ENCODE measurements at places on chromosomes 16 and 17.

DNA sequence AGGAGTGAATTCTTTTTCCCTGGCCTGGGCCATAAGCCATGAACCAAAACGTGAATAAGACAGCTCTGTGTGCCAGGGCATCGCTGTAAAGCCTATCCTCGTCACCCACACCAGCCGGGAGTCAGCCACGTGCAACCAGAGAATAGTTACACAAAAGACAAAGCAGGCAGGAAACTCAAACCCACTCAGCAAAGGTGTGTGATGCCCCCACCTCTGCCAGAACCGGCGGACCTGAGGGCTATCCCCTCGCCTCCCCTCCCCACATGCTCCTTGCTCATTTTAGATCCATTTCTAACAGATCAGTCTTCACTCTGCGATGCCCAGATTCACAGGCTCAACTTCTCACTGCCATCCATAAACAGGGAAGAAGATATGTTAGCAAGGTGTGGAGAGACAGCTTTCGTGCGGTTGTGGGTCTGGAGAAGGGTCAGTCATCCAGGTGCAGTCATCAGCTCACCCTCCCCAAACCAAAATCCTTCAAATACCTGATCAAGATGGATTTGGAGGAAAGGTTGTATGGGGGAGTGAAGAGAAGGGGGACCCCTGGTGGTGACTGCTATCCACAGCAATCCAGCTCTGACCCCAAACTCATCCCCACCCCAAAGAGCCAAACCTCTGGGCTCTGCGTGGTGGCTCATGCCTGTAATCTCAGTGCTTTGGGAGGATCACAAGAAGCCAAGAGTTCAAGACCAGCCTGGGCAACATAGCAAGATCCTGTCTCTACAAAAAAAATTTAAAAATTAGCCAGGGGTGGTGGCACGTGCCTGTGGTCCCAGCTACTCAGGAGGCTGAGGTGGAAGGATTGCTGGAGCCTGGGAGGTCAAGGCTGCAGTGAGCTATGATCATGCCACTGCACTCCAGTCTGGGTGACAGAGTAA, 219.2 kb downstream of the C16orf78 start:
- DNase-seq = peak; percentile 55

DNA sequence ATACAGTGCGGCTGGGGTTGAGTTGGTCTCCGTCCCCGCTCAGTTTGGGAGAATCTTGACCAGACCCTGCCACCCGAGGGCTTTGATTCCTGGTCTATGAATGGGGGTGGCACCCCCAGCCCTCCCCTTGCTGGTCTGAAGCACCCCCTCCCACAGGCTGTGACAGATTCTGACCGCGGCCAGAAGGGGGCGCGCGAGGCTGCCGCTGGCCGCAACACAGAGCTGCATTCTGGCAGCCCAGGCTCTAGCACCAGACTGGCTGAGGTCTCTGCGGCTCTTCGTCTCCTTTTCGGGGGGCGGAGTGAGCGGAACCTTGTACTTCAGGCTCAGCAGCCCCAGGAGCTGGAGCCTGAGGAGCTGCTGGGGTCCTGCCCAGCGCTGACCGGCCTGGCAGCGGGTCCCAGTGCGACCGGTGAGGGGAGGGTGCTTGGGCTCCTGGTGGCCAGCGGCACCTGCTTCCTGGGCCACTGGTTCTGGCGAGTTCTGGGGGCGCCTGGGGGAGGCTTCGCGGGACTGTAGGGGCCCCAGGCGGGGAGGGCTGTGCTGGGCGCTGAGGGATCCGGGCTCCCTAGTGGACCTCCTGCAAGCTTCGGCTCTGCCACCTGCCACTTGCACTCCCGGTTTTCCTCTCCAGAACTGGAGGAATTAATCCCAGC, 1011.6 kb downstream of the KCNJ18 start:
- no peak for DNase-seq

- DNase-seq = no peak
Observed at GRCh38 chr16:72394526-72394925, 222.6 kb upstream of the PMFBP1 start.

GRCh38 chr16:76360404-76360803, 83.2 kb downstream of the CNTNAP4 start:
- no peak for DNase-seq

DNA sequence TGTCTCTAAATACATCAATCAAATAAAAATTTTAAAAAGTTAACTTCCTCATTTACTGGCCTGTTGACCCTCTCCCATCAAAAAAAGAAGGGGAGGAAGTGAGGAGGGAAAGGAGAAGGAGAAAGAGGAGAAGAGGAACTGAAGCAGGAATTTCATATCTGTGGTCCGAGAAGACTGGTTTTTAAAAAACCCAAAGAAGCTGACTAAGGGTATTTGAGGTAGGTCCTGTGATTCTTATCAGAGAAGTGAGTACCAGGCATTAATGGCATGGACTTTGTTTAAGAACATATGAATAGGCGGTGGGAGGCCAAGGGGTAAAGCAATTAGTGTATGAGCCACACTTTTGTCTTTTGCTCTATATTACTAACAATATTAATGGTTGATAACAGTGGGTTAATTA, 2.0 kb downstream of the SLC46A1 start:
- DNase-seq = no peak

- no peak for DNase-seq
Observed at GRCh38 chr16:67533024-67533560, 4.5 kb downstream of the RIPOR1 start.

- no peak for DNase-seq
Observed at GRCh38 chr17:30969989-30970830, 629 bp upstream of the RNF135 start.

GRCh38 chr16:2770057-2770951, 6.8 kb downstream of the ELOB start:
- DNase-seq = no peak

- DNase-seq = no peak
Observed at GRCh38 chr16:66471264-66471663, 44.2 kb downstream of the BEAN1 start.

DNA sequence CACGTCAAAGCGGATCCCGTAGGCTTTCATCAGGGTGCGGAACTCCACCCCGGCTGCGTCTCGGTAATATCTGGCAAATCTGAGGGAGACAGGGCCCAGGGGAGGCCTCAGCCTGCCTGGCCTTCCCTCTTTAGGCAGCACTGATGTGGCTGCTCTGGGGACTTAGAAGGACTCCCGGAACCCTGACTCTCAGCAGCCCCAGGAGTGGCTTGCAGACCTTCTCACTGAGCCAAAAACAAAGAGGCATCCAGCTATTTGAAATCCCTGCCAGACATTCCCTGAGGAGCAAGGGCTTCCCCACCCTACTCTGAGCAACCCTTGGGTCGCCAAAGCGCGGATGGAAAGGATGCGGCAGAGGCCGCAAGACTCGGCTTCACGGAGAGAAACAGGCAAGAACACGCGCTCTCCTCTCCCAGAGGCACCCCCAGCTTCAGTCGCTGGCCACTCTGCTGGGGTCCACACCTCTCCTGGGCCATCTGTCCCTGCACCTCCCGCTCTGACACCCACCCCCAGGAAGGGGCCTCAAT, 7.9 kb downstream of the P2RX5 start:
- DNase-seq = no peak

DNA sequence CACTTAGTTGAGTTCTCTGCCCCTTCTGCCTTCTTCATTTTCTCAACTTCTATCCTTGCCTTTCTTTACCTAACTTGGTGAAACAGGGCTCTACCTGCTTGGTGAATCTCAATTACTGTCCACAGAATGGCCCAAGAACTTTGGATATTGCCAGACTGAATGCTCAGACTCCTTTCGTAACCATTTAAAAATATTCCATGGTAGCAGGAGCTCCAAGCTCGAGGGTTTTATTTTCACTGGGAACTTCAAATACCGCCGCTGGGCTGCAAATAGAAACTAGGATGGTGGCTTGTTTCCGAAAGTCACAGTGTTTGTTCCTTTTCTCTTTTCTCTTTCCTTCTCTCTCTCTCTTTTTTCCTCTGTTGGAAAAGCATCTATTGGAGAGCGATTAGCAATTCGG, 13.2 kb downstream of the TMEM100 start:
- DNase-seq = no peak

DNA sequence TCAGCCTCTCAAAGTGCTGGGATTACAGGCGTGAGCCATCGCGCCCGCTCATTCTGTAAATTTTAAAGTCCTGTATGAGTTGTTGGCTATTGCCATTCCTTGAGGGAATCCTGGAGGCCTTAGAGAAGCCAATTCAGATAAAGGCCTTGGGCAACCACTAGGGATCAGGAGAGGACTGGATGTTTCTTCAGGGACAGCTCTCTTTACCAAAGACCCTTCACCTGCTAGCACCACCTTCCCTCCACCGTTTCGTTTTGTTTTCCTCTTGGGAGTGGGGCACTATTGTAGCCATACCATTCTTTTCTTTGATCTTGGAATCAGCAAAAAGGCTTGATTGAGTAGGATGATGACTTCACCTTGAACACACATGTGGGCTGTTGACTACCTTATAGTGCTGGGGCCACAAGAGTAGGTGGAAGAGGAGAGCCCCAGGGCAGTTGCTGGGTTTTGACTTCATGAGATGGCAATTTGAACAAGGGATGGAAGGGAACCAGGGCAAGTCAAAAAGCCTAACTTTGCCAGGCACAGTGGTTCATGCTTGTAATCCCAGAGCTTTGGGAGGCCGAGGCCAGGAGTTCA, 7.0 kb upstream of the ANKRD40CL start:
- DNase-seq = no peak

DNA sequence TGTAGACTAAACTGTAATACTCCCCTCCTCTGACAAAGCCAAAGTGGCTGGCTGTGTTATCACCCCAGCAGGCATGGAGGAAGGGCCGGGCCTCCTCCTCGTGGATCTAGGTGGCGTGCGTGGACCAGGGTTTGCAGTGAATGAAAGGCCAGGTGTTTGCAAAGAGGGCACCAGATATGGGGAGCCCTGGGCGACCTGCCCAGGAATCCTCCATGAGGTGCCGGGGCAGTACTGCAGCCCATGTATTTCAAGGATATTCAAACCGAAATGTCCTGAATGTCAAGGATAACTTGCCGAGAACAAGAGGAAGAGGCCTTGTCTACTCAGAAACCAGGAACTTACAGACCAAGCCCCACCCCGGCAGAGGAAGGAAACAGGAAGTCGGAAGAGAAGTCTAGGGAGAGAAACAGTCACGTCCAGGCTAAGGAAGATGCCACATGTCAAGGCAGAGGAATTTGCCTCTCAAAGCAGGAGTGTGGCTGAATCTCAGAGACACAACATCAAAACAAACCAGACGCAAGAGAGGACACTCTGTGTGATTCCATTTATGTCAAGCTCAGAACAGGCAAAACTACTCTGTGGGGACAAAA, 13.7 kb upstream of the OSGIN1 start:
- DNase-seq = no peak

- no peak for DNase-seq
Observed at GRCh38 chr17:70772761-70773160, 603.4 kb downstream of the KCNJ2 start.

DNA sequence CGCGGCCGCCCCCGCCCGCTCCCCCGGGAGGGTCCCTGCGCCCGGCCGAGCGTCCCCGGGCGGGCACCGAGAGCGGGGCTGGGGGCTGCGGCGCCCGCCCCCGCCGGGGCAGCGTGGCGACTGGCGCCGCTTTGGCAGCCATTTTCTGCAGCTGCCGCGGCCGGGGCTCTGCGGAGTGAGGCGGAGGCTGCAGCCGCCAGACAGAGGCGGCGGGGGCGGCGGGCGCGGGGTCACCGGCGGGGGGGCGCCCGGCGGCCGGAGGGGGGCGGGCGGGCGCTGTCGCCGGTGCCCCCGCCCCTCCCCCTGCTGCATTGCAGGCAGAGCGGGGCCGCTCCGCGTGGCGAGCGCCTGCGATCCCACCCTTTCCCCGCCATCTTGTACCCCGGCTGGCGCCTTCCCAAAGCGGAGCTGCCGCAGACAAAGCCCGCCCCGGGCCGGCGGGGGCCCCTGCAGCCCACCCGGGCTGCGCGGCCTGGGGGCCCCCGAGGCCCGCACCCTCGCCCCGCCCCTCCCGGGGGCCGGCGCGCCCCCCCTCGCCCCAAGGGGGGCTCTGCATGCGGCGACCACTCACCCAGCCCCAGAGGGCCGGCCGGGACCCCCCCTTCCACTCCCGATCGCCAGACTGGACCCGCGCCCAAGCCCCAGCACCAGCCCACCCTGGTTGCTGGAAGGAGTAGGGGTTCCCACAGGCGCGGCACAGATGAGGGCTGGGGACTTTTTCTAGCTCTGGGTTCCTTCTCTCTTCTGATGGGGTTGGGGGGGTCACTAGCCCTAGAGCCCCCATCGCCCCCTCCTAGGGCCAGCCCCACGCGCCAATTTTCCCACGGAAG, 16.6 kb upstream of the CBX8 start:
- DNase-seq = peak; percentile 60

DNA sequence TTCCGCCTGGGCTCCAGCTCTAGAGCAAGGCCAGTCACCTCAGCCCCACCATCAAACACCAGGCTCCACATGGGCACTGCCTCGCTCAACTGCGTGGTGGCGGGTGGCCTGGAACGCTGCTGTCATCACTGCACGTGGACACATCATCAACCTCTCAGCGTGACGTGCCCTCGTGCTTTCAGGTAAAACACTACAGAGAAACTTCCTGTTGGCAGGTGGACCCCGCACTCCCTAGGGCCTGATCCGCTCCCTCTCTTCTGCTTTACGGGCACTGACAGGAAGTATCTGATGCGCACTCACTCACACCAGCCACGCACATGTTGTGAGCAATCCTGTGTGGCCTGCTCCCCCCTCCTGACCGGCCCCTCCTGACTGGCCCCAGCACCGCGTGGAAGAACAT, 87.4 kb downstream of the ANKRD11 start:
- DNase-seq = no peak

DNA sequence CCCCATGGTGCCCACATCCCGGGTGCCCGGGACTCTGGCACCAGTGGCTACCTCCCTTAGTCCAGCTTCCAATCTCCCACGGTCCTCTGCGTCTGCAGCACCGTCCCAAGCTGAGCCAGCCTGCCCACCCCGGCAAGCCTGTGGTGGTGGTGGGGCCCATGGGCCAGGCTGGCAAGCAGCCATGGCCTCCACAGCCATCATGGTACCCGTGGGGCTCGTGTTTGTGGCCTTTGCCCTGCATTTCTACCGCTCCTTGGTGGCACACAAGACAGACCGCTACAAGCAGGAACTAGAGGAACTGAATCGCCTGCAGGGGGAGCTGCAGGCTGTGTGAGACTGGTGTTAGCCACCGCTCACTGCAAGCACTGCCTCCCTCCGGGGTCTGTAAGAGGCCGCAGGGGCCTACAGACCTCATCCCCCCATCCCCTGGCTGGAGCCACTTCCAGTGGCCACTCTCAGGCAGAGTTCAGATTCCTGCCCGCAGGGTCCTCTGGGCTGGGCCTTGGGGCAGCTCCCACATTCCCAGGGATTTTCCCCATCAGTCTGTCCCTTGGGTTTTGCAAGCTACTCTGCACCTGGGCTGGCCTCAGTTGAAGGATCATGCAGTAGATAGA, 3.9 kb upstream of the SETD1A start:
- DNase-seq = peak; percentile 81
